ENCODE measurements at places on chromosomes 13 and 19.

GRCh38 chr13:103142151-103142550, 75.9 kb upstream of the SLC10A2 start:
- DNase-seq = no peak

- no peak for DNase-seq
Measured at GRCh38 chr19:15195371-15196334, 5.1 kb downstream of the NOTCH3 start.

DNA sequence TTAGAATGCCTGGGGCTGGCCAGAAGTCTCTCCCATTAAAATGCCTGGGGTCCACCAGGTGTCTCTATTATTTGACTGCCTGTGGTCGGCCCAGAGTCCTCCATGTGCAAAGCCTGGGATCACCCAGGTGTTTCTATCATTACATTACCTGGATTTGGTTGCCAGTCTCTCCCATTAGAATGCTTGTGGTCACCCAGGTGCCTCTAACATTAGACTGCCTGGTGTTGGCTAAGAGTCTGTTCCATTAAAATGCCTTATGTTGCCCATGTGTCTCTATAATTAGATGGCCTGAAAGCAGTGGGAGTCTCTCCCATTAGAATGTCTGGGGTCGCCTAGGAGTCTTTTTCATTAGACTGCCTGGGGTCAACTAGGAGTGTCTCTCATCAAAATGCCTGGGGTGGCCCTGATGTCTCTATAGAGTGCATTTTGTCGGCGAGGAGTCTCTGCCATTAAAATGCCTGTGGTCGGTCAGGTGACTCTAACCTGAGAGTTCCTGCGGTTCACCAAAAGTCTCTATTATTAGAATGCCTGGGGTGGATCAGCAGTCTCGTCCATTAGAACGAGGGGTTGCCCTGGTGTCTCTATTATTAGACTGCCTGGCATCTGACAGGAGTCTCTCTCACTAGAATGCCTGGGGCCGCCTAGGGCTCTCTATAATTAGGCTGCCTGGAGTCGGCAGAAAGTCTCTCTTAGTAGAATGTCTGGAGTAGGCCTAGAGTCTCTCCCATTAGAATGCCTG, 1540.5 kb downstream of the UQCRFS1 start:
- DNase-seq = no peak

DNA sequence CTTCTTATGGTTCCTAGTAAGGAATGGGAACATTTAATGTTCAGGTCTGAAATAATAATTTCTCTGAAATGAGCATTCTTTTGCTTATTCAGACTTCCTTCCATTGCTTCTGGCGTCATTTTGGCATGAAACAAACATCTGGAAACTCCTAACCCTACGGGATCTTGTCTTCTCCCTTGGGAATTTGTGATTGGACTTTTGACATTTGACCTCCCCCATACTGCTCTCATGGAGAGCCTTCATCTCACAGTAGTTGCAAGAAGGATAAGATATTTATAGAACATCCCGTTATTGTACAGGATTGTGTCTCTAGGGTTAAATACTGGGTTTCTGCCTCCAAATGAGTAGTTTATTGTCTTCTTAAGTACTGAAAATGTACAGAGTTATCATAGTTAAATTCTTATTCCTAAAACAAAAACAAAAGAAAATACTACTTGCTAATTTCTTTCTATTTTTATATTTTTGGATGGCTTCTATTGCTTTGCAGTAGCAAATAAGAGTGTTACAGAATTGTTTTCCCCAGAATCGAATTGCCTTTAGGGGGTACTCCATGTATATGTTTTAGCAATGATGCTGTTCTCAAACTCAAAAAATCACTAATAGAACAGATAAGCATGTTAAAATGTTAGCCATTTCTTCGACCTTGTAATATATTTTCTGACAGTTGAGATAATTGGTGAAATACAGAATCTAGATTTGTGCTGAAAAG, 366.8 kb downstream of the DLEU7 start:
- DNase-seq = no peak
